ENCODE measurements at places on chromosomes 3 and 15.

DNA sequence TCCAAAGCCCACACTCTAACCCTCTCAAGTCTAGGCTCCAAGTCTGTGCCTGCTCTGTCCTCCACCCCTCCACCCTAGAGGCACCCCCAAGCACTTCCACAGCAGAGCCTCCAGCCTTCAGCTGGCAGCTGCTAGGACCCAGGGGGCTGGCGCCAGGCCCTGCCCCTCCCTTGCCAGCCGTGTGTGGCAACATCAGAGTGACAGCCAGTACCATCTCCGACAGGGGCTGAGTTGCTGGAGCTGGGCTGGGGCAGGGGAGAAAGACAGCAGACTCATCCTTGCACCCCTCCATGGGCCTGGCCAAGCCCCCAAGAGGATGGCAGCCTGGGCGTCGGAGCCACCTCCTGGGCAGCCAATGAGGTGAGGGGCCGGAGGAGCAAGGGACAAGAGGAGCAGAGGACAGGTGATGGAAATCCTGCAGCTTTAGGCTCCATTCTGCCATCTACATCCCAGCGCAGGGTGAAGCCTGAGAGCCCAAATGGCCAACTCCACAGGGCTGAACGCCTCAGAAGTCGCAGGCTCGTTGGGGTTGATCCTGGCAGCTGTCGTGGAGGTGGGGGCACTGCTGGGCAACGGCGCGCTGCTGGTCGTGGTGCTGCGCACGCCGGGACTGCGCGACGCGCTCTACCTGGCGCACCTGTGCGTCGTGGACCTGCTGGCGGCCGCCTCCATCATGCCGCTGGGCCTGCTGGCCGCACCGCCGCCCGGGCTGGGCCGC, at the start of gene GPR62:
TSS of gene GPR62 (plus strand) at position 207 of the 718 bp plus-strand sequence. CDS start at position 479, 272 bp downstream.
- DNase-seq = no peak

- DNase-seq = no peak
Measured at GRCh38 chr15:74274470-74275038, 38.4 kb downstream of the CCDC33 start.

- no peak for DNase-seq
Measured at GRCh38 chr15:57148262-57148661, 228.0 kb upstream of the CGNL1 start.

- no peak for DNase-seq
Measured at GRCh38 chr15:74376226-74376625, 8.8 kb upstream of the CYP11A1 start.

DNA sequence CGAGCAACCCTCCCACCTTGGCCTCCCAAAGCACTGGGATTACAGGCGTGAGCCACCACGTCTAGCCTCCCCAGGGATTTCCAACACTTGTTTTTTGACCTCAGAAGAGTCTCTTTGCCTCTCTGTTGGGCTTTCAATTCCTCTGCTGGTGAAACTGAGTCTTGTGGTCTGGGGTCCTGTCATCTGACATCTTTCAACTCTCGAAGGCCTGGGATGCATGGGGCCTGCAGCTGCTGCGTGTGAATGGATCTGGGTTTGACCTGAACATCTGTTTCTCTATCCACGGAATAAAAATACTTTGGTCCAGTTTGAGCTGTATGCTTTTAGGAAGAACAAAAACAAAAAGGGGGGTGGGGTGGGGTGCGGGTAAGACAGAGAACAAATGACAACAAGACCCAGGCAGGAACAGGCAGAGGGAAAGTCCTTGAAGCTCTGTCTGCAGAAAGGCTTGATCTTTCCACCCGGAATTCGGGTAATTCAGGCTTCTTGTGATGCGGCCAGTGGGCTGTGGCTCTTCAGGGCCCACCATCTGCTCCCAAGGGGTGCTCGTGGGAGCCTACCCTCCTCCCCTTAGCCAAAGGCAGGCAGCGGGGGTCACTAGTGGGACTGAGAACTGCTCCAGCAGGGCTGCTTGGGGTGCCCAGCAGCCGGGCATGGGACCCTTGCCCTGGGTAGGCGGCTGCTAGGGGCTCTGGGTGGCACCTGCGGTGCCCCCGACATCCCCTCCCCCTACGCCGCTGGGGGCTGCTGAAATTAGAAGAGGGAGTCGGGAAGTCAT, 71.5 kb downstream of the SLC12A8 start:
- no peak for DNase-seq

DNA sequence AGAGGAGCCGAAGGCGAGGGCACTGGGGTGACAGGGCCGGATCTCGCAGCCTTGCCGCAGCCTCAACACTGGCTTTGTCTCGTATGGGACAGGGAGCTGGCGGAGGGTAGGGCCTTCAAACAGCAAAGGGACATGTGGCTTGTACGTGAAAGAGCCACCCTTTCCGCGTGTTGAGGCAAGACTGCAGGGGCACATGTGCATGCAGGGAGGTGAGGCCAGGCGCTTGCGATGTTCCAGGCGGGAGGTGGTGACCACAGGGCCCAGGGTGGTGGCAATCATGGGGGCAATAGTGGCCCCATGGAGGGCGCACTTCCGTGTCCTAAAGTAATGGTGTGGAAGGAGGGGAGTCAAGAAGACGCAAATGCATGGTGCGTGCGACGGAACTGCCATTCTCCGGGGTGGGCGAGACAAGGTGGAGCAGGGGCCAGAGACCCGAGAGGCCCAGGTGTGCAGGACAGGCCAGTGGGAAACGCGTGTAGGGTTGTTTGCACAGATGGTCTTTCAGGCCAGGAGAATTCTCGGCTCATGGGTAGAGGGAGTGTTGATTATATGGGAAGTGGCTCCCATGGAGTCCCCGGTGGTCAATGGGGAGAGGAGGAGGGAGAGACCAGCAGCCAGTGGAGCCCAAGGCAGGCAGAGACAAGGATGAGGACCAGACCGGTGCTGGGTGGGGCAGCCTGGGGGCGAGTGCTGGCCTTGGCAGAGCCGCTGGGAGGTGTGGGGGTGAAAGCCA, 45.8 kb upstream of the PCSK6 start:
- no peak for DNase-seq

DNA sequence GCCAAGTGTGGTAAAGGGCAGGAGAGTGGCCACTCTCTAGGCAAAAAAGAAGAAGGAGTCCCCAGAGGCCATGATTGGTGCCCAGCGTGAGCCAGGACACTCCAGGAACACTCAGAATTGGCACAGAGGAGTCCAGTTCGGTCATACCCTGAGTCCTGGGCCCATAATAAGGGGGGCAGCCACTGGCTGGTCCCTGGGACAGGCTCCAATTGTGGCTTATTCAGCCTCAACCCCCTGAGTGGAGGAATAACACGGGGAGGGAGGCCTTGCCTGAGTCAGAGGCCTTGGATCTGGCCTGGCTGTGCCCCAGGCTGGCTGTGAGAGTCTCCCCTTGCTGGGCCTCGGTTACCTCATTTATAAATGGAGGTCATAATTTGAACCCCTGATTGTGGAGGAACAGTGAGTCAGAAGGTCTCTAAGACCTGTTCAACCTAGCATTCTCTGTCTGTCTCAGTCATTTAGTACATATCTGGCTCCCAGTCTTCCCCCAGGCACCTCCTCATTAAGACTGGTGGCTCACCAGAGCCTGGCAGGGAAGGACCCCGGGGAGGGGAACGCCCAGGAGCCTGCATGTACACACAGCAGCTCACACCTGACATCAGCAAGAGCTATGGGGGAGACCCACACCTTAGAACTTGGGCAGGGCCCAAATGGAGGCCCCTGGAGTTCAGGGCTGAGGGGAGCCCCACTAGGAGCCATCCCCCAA, 95.9 kb upstream of the ATP2B2 start:
- no peak for DNase-seq

DNA sequence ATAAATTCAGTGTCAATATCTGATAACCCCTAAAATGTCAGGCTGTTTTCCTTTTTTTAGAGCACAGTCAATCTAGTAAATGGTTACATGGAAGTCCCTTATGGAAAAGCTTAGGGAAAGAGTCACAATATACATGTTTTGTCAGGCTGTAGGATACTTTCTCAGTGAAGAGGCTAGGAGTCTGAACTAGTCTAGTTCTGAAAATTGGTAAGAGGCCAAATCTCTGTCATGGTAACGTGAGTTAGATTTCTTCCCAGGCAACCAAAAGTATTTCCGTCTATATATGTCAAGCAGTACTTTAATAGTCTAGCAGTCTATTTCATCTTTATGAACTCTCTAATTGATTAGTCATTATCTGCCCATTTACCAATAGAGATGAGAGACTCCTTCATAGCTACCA, 215.9 kb upstream of the LRRC3B start:
- no peak for DNase-seq

DNA sequence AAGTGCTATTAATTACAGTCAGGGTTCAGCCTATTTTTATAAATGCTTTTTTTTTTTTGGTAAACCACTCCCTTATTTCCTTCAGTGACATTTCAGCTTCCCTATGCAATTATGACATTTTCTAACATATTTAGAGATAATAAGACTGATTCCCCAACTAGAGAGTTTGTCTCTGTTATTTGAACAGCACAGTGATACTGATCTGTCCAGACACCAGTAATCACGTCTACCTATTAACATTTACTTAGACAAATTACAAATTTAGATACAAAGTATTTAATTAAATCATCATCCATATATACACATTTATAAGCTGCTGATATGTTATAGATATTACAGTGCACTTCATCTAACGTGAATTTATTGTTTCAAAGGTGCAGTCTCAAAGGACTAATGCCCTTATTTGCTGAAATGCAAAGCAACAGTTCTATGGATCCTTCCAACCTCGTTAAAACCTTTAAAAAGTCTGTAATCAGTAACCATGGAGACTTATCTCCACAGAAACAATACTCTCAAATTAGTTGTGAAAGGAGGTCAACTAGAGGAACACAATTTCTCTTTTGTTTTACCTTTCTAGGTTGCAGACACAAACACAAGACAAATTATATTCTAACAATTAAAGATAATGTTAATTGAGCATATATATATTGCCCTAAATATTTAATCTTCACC, 1531.1 kb downstream of the SI start:
- no peak for DNase-seq

DNA sequence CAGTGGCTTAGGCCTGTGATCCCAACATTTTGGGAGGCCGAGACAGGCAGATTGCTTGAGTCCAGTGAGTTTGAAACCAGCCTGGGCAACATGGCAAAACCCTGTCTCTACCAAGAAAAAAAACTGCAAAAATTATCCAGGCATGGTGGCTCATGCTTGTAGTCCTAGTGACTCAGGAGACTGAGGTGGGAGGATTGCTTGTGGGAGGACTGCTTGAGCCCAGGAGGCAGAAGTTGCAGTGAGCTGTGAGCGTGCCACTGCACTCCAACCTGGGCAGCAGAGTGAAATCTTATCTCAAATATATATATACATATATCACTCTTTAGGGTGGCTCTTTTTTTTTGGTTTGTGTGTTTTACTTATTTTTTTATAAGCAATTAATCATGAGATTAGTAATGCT, 83.7 kb upstream of the WDR72 start:
- no peak for DNase-seq

DNA sequence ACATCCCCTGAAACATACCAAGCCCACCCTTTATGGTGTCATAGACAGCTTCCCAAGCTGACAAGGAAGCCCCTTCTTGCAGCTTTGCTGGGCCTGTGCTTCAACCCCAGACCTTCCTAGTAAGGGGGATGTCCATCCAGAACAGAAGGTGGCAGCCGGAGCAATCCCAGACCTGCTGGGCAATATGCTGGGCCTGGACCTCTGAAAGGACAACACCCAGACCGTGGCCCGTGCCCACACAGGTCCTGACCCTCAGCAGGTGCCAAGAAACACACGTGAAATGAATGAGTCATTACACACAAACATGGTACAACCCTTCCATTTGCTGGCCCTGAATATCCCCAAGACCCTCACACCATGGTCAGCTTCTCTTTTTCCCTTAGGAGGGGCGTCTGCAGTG, 19.8 kb upstream of the VILL start:
- DNase-seq = no peak

Data from NCI-H1417 treated with DMSO at 0.1 percent for 48 hours (cell line).